ENCODE measurements at places on chromosomes 16 and 17.
A peak's percentile ranks its signal among the peaks of the same experiment; 100 is the strongest.

GRCh38 chr17:80029258-80029974 lies 6.3 kb downstream of the TBC1D16 start:
- DNase-seq = no peak

DNA sequence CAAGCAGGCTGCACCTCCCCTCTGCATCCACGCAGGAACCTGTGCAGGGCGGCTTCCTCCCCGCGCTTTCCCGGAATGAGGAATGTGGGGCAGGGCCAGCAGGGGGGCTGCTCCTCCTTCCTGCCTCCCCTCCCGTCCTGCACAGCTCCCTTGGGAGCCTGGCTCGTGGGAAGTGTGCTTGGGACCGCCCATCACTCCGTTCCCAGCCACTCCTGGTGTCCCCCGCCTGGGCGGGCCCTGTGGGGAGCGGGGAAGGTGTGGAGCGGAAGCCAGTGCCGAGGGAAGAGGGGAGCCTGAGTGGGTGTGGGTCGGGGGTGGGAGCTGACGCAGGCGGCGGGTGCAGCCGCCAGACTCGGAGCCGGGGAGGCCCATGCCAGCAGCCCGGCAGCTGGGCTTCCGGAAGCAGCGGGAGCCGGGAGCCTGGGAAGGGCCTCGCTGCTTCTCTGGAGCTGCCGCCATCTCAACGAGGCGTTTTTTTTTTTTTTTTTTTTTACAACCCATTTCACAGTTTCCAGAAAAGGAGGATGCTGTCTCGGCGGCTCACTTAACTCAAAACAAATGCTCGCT lies 24.1 kb downstream of the BAHCC1 start:
- no peak for DNase-seq

GRCh38 chr16:17343728-17344127 lies 127.0 kb downstream of the XYLT1 start:
- DNase-seq = no peak

DNA sequence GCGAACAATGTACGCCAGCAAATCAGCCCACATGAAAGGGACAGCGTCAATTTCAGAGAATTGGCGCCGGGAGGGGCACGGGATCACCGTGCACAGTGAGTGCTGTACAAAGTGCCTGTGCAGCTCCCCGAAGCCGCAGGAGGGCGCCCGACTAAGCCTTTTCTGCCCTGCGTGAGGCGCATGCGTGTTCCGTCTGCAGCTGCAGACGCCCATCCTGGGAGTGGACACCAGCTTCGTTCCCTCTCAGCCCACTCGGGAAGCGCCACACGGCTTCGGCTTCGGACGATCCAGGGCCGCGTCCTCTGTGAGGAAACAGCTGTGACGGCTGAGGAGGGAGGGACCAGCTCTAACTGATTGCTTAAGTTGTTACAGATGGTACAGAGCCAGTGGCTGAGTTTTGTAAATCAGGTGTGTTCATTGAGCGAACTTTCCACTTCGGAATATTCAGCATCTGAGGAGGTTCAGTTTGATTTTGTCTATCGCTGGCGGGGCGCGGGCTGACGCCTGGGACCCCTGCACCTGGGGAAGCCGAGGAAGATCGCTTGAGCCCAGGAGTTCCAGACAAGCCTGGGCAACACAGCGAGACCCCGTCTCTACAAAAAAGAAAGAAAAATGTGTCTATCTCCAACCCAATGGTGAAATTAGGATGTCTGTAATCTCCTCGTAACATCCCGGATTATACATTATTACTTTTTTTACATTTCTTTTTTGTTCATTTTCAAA lies 15.4 kb upstream of the ZNF287 start:
- DNase-seq = peak; percentile 94

DNA sequence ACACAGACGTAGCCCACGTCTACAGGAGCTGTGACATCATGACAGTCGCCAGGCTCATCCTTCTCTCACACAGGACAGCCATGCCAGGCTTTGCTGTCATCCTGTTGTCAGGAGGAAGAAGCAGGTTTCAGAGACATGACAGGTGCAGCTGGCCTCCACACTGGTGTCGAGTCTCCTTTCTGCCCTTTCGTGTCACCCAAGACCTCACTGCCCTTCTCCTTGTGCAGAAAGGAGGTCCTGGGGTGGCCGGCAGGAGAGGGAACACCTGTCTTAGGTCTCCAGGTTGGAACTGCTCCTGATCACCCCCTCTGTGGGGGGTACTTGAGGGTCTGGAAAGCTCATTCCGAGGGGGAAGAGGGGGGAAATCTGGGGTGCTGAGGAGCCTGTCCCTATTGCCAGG lies 41.6 kb upstream of the IRF8 start:
- no peak for DNase-seq

DNA sequence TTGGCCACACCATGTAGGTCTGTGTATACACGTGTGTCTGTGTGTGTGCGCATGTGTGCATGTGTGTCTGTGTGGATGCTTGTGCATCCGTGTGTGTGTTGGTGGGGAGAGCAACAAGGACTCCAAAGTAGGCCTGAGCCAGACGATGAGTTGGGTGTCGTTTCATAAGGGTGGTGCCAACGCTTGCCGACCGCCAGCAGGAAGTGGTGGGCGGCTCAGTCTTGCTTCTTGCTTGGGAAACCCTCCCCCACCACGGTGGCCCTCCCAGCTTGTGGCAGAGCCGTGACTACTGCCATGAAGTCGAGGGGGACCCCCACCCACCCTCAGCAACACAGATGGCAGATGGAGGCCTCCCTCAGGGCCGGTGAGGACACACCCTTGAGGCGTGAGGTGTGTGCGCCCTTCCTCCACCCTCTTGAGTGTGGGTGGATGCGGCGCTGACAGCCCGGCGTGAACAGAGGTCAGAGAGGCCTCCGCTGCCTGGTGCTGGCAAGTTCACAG lies 17.5 kb downstream of the SBK1 start:
- peak; percentile 60 for DNase-seq

DNA sequence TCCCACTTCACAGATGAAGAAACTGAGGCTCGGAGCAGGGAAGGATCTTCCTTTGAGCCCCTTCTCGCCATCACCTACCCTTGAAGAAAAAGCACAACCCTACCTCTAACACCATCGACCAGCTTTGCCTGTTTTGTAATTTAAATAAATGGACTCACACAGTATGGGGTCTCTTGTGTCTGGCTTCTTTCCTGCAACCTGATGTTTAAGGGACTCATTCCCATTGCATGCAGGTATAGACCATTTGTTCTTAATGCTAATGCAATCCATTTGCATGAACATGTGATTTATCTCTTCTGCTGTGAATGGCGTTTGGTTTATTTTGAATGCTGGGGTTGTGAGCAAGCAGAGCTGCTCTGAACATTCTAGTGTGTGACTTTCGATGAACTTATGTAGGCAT lies 150.8 kb upstream of the FOXF1 start:
- DNase-seq = no peak

DNA sequence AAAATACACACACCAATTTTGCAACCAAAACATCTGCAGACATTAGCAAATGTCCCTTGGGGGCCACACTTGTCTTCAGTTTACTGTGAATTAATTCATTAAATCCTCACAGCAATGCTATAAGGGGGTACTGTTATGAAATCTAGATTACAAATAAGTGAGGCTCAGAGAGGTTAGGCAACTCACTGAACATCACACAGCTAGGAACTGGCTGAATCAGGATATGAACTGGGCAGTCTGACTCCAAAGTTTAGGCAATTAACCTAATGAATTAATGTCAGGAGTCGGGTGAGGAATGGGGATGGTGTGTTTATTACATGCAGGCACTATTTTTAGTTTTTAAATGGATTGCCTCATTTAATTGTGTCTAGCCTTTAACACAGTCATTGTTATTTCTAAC lies 305.7 kb upstream of the XYLT1 start:
- no peak for DNase-seq

DNA sequence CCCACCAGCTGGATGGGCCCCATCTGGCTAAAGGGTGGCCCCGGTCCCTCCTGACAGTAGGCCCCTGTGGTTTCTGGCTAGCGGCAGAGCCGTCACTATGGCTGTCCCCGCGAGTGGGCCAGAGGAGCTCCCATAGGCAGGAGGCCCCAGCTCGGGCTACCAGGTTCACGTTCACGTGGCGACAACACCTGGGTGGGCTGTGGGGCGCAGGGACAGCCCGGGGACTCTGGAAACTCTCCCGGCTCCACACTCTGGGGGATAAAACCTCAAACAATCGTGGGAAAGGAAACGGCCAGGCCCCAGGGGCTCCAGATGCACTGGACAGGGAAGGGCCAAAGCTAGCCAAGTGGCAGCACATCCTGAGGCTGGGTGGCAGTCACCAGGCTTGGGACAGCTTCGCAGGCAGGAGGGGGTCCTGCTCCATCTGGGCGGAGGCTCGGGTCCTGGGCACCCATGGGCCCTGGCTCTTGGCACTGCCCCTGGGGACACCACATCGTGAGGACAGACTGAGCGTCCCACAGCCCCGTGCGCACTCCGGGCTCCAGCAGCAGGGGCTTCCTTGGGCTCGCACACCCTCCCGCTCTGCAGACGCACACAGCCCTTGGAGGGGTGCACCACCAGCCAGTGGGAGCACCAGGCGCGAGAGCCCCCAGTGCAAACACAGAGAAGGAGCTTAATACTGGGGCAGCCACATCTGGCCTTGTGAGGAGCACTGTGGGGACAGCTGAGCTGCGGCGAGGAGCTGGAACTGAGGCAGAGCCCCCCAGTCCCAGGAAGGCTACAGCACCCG lies 4.4 kb downstream of the RNF166 start:
- DNase-seq = no peak

DNA sequence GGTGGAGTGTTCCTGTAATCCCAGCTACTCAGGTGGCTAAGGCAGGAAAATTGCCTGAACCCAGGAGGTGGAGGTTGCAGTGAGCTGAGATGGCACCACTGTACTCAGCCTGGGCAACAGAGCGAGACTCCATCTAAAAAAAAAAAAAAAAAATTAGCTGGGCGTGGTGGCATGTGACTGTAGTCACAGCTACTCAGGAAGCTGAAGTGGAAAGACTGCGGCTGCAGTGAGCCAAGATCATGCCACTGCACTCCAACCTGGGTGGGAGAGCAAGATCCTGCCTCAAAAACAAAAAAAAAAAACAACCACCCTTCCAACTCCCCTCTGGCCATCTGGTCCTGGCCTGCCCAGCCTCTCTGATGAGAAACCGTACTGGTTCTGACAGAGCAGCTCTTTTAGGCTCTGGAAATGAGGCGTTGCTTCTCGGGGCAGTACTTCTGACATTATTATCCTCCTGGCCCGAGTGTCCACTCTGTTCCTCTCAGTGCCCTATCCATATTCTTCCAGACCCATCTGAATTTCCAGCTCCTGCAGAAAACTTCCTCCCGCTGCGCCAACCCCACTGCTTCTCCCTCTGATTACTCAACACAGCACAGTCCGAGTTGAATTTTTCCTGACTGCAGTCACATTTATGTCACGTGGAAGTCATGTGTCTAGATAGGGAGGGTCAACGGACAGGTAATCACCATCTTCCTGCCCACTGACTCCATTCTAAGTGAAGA lies 13.3 kb downstream of the GGA2 start:
- no peak for DNase-seq

- DNase-seq = no peak
These were observed 762 bp upstream of the RBL2 start for GRCh38 chr16:53433509-53433908.

GRCh38 chr16:68894714-68895113 lies 51.4 kb downstream of the TANGO6 start:
- DNase-seq = no peak

GRCh38 chr16:11620243-11621003 lies 33.7 kb upstream of the LITAF start:
- DNase-seq = no peak

GRCh38 chr17:75181608-75182318 lies 996 bp downstream of the SUMO2 start:
- DNase-seq = peak; percentile 33

- peak; percentile 72 for DNase-seq
These were observed 18.5 kb downstream of the RAP1GAP2 start for GRCh38 chr17:2814481-2815341.

DNA sequence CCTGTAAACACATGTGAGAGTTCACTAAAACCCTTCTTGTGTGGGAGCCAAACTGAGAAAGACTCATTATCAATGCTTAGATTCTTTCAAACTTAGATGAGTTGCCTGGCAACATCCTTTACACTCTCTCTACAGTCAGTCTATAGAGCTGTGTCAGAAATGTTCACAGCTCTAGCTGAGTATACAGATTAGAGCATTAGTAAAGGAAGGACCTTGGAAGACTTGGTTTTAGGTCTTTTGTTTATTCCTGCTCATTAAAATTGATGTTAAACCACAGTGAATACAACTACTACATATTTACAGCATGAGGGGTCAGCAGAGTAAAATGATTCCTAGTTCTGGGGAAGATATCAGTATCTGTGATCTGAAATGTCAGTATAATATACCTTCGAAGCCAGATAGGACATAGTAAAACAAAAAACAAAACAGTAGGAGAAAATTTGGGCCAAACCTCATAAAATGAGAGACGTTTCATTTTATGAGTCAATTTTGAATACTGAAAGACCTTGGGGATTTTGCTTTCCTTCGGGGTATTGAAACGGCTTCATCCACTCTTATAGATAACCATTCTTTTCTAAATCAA lies 186.0 kb downstream of the TANC2 start:
- no peak for DNase-seq

DNA sequence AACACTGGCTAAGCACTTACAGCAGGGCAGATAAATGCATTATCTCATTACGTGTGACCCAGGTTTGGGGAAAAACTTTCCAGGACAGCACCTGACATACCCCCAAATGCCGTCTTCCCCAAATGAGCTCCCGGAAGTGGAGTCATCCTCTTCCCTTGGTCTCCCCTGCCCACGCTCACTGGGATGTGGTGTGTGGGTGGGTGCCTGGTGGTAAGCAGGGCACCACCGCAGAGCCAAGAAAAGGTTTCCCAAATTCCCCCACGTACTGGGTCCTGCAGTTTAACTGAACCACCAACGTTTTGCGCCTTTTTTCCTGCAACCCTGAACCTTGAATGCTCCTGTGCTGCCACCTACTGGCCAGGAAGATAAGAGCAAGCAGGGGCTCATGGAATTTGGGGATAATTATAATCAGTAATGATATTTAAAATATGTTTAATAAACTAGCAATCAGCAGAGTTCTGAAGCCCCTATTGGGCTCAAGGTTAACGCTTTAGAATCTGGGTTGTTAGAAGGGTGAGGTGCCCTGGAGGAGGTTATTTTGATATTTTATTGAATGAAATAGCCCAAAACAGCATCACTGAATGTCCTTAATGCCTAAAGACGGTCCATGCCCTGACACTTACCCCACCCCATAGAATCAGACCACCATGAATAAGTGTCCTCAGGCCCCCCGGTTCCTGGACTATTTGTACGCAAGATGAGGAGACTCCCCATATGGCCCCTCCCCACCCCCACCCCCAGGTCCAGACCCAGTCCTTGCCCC lies 8.0 kb downstream of the SPPL2C start:
- DNase-seq = peak; percentile 43

- no peak for DNase-seq
These were observed 8.6 kb upstream of the CCL2 start for GRCh38 chr17:34246446-34246845.

- no peak for DNase-seq
These were observed 2.3 kb downstream of the CSF3 start for GRCh38 chr17:40017422-40018080.

GRCh38 chr16:66261826-66262225 lies 104.7 kb upstream of the CDH5 start:
- no peak for DNase-seq

All from stimulated activated CD4-positive, alpha-beta T cell treated with anti-CD3 and anti-CD28 coated beads, TNF-alpha, amount 100 ng/mL, for 24 hours (primary cell).